A549 treated with CORT108297 at 1 μM for 4 hours (cell line): ENCODE measurements at places on chromosomes 12 and 14. TPM values are rescaled to one million over a fixed set of nuclear protein-coding genes. Genes with fewer than 3 reads are reported as not detected.

Gene GDF3
- total RNA-seq: not detected in 5 replicates

Gene MYF6
- not detected in 5 replicates for total RNA-seq

Gene PLEKHD1
- 0.02 to 0.04 TPM (median 0.03 TPM) in 3 of 5 replicates, not detected in the others for total RNA-seq

Gene PABPN1
- 139 to 159 TPM (median 152 TPM) in 5 replicates for total RNA-seq

Gene AICDA
- total RNA-seq: 0.05 to 0.13 TPM (median 0.11 TPM) in 4 of 5 replicates, not detected in the other

Gene RIN3
- total RNA-seq: 17.8 to 25.6 TPM (median 23.9 TPM) in 5 replicates

Gene ALDH2
- total RNA-seq: 67.9 to 95.4 TPM (median 94.5 TPM) in 5 replicates

Gene GPR68
- total RNA-seq: 0.03 to 0.17 TPM (median 0.08 TPM) in 5 replicates

Gene MYL6B
- 70.7 to 88.4 TPM (median 84.6 TPM) in 5 replicates for total RNA-seq

Gene ZFC3H1
- 11.9 to 17.4 TPM (median 15.3 TPM) in 5 replicates for total RNA-seq

Gene EFS
- not detected in 5 replicates for total RNA-seq

Gene RERGL
- total RNA-seq: not detected in 5 replicates
